Type B pancreatic cell (in vitro differentiated cells): ENCODE measurements at places on chromosomes 2 and 18. TPM values are rescaled to one million over a fixed set of nuclear protein-coding genes. Genes with fewer than 3 reads are reported as not detected.

GRCh38 chr2:233793465-233794127 is 15.5 kb downstream of the MROH2A start:
- H3K4me3 ChIP-seq = no peak overlapping the region
- no peak overlapping the region for H3K27ac ChIP-seq
- no peaks in the 10 kb centered on the region for H3K4me1 ChIP-seq
- peaks cover 8% of the 10 kb centered on the region for H3K27me3 ChIP-seq

- no peaks in the 10 kb centered on the region for H3K27me3 ChIP-seq
- no peaks in the 10 kb centered on the region for H3K4me1 ChIP-seq
- no peak overlapping the region for H3K4me3 ChIP-seq
- no peak overlapping the region for H3K27ac ChIP-seq
- H3K36me3 ChIP-seq = no peaks in the 10 kb centered on the region
Observed at GRCh38 chr2:150548527-150548926, 61.1 kb upstream of the RND3 start.

- no peak overlapping the region for H3K4me3 ChIP-seq
- no peak overlapping the region for H3K27ac ChIP-seq
- H3K36me3 ChIP-seq = no peaks in the 10 kb centered on the region
- DNase-seq = no peak
- peaks cover 21% of the 10 kb centered on the region for H3K27me3 ChIP-seq
Observed at GRCh38 chr2:19776941-19777514, 124.8 kb downstream of the TTC32 start.

DNA sequence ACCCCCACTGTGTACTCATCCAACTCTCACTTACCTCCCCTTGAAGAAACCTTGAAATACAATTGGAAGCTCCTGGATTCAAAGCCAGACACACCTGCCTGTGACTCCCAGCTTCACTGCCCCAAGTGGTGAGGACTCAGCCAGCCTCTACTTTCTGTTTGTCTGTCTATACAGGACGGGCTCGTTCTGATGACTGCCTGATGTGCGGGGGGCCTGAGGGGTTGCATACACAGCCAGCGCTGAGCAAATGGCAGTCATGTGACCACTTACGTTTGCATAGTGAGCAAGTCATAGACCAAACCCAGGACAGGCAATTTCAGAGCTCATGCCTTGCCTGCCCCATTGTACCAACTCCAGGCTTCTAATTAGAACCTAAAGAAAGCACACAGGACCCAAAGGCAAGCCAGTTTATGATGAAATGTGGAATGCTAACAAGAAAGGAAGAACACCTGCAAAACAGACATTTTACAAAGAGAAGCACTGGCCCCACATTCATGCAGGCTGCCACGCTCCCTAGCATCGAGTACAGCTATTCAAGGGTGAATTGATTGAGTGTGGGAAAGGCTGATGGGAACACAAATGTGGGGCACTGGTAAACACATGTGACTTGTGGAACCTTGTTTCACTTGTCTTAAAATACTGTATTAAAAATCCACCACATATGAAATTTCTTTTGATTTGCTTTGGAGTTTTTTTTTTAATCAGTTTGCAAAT is 137.8 kb downstream of the LNPK start:
- H3K27ac ChIP-seq = no peak overlapping the region
- H3K36me3 ChIP-seq = no peaks in the 10 kb centered on the region
- H3K27me3 ChIP-seq = peaks cover 3% of the 10 kb centered on the region
- no peak overlapping the region for H3K4me3 ChIP-seq
- no peaks in the 10 kb centered on the region for H3K4me1 ChIP-seq

DNA sequence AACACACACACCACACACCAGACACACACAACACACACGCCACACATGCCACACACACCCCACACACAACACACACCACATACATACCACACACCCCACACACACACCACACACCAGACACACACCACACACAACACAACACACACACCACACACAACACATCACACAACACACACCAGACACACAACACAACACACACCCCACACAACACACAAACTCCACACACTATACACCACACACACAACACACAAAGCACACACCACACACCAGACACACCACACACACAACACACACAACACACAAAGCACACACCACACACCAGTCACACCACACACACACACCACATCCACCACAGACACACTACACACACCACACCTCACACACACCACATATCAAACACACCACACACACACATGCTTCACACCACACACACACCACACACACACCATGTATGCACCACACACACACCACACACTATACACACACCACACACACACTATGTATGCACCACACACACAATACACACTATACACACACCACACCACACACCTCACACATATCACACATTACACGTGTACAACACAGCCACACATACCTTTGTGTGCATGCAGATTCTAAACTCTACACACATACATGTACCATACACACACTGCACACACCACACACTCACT is 72.2 kb downstream of the TMEM18 start:
- H3K27ac ChIP-seq = no peak overlapping the region
- no peak for DNase-seq
- no peaks in the 10 kb centered on the region for H3K36me3 ChIP-seq
- no peaks in the 10 kb centered on the region for H3K4me1 ChIP-seq
- no peak overlapping the region for H3K4me3 ChIP-seq

DNA sequence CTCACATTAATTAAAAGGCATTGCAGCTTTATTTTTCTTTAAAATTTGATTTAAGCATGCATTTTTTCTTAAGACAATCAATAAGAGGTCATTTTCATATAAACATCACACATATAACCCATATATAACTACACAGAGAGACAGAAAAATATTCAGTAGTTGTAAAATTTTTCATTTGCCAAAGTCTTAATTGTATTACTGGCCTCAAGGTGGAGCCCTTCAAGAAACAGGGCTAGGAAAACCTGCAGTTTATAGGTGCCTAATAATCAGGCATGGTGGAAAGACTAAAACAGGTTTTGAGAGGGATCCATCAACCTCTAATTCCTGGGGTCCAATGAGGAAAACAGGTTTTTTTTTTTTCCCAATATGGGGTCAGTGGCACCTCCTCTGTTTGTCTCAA is 71.3 kb upstream of the ZNF804A start:
- no peak for DNase-seq
- H3K36me3 ChIP-seq = no peaks in the 10 kb centered on the region
- no peak overlapping the region for H3K27ac ChIP-seq
- H3K4me1 ChIP-seq = no peaks in the 10 kb centered on the region
- H3K4me3 ChIP-seq = no peak overlapping the region

DNA sequence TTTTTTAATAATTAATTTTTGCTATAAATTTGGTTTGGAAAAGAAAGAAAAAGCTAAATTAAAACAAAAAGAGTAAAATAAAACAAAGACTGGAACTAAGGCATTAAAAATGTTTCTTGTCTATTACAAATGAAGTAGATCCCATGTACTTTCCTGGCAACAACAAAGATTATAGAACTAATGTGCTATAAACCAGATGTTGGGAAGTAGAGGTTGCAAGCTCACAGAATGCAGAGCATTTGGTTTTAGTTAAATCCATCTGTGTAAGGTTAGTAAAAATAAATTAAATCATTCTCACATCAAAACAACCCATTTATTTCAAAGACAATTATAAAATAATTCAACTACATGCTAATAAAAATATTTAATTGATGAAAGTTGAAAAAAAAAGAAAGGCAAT is 157.2 kb upstream of the ZC3H15 start:
- no peak for DNase-seq
- peaks cover 9% of the 10 kb centered on the region for H3K4me1 ChIP-seq
- no peak overlapping the region for H3K4me3 ChIP-seq

GRCh38 chr18:212780-213179 is 54.4 kb downstream of the USP14 start:
- DNase-seq = no peak
- no peak overlapping the region for H3K27ac ChIP-seq
- no peaks in the 10 kb centered on the region for H3K27me3 ChIP-seq
- H3K4me1 ChIP-seq = no peaks in the 10 kb centered on the region

GRCh38 chr2:8009010-8009597 is 672.8 kb upstream of the ID2 start:
- no peak for DNase-seq
- no peak overlapping the region for H3K4me3 ChIP-seq
- H3K27ac ChIP-seq = peak overlapping the region; percentile 18
- H3K4me1 ChIP-seq = peaks cover 26% of the 10 kb centered on the region

GRCh38 chr2:134739879-134740301 is 21.1 kb upstream of the TMEM163 start:
- peaks cover 3% of the 10 kb centered on the region for H3K4me1 ChIP-seq
- DNase-seq = no peak
- H3K4me3 ChIP-seq = no peak overlapping the region
- H3K36me3 ChIP-seq = no peaks in the 10 kb centered on the region
- H3K27ac ChIP-seq = no peak overlapping the region

- H3K27me3 ChIP-seq = no peaks in the 10 kb centered on the region
- H3K36me3 ChIP-seq = peaks cover 3% of the 10 kb centered on the region
- DNase-seq = no peak
- H3K27ac ChIP-seq = peak overlapping the region; percentile 48
- peaks cover 70% of the 10 kb centered on the region for H3K4me1 ChIP-seq
Observed at GRCh38 chr2:101736233-101736632, 38.7 kb downstream of the MAP4K4 start.

GRCh38 chr18:3874581-3874980 is 424.6 kb downstream of the TGIF1 start:
- peaks cover 13% of the 10 kb centered on the region for H3K4me1 ChIP-seq
- no peaks in the 10 kb centered on the region for H3K36me3 ChIP-seq
- no peak overlapping the region for H3K4me3 ChIP-seq

GRCh38 chr18:62026586-62026985 is 133.8 kb upstream of the RNF152 start:
- H3K4me3 ChIP-seq = no peak overlapping the region
- peaks cover 3% of the 10 kb centered on the region for H3K27me3 ChIP-seq
- no peaks in the 10 kb centered on the region for H3K36me3 ChIP-seq
- peaks cover 12% of the 10 kb centered on the region for H3K4me1 ChIP-seq
- no peak overlapping the region for H3K27ac ChIP-seq

DNA sequence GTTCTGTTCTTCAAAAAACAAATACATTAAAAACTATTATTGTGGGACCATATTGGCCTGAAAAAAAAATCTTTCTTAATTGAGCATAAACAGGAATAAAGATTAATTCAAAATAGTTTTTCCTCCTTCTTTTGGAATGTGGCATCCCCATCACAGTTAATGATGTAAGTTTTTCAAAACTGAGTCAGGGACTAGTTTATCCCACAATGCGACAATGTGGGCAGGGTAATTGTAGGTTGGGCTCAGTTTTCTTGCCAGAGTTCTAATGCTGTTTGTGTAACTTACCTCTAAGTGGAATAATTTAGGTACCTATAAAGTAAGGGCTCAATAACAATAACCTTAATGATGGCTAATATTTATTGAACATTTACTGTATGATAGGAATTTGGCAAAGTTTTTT is 82.0 kb downstream of the PMS1 start:
- H3K27me3 ChIP-seq = no peaks in the 10 kb centered on the region
- peaks cover 11% of the 10 kb centered on the region for H3K36me3 ChIP-seq
- no peak overlapping the region for H3K4me3 ChIP-seq

DNA sequence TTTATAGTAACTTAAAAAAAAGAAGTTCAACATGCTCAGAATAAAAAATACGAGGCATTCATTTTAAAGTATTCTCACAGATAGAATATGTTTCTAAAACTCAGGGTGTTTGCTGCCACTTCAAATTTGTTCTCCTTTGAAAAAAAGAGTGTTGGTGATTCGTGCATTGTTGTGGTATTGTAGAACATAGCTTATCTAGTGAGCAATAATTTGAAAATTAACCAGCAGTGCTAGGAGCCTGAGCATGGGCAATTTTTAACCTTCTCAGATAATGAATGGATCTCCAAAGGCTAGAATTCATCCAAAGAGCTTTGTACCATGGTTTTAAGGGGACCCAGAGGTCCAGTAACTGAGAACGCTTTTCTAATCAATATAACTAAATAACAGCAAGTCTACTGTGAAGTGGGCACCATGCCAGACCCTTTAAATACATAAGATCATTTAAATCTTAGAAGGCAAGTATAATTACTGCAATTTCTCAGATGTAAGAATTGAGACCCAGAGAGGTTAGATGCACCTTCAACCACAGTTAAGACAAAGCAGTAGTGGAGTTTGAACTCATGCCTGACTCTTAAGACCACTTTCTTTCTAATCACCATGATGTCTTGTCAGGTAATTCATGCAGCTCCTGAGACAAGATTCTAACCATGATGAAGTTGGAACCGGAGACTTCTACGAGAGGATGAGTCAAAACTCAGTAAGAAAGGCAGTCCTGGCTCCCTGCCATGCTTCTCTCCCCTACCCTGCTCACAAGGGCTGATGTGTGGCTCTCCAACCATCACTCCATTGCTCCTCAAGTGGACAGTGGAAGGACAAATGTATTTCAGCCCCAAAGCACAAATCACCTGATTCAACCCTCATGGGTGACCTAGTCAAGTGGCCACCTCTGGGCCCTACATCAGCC is 3.4 kb downstream of the CYRIA start:
- H3K36me3 ChIP-seq = peaks cover 3% of the 10 kb centered on the region
- H3K4me1 ChIP-seq = peaks cover 17% of the 10 kb centered on the region
- no peak overlapping the region for H3K27ac ChIP-seq

GRCh38 chr2:238255636-238256035 is 15.8 kb upstream of the HES6 start:
- H3K27ac ChIP-seq = no peak overlapping the region
- H3K36me3 ChIP-seq = no peaks in the 10 kb centered on the region
- no peaks in the 10 kb centered on the region for H3K27me3 ChIP-seq
- no peak for DNase-seq

GRCh38 chr2:224837558-224837957 is 121.4 kb upstream of the CCDC195 start:
- H3K27me3 ChIP-seq = no peaks in the 10 kb centered on the region
- no peak for DNase-seq
- H3K27ac ChIP-seq = no peak overlapping the region

DNA sequence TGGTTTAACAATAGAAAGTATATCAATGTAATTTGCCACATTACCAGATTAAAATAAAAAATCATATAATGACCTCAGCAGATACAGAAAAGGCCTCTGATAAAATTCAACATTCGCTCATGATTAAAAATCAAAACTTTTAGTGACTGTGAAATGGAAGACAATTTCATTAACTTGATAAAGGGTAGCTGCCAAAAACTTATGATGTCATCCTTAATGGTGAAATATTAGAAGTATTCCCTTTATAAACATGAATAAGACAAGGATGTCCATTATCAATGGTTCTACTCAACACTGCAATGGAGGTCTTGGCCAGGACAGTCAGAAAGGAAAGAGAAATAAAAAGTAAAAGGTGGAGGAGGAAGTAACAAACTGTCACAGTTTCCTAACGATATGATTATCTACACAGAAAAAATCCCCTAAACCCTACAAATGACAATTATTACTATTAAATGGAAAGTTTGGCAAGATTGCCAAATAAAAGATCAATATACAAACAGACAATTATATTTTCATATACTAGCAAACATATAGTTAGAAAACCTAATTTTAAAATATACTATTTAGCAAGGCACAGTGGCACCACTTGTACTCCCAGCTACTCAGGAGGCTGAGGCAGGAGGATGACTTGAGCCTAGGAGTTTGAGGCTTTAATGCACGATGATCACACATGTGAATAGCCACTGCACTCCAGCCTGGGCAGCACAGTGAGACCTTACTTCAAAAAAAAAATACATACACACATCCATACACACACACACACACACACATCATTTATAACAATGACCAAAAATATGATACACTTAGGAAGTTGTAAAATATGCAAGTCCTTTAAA is 12.8 kb downstream of the METTL8 start:
- peaks cover 3% of the 10 kb centered on the region for H3K4me1 ChIP-seq
- no peak for DNase-seq
- H3K27me3 ChIP-seq = no peaks in the 10 kb centered on the region
- no peak overlapping the region for H3K4me3 ChIP-seq

CHRNA1 gene
- total RNA-seq = 0.19 and 1.1 TPM in 2 replicates

WDR7 gene
- 16.9 and 18.7 TPM in 2 replicates for total RNA-seq

PDE11A gene
- total RNA-seq = 0.67 and 2.0 TPM in 2 replicates

FBXO36 gene
- 2.0 and 3.2 TPM in 2 replicates for total RNA-seq

RNF138 gene
- total RNA-seq = 21.6 and 34.9 TPM in 2 replicates

NEDD4L gene
- 84.7 and 93.5 TPM in 2 replicates for total RNA-seq

RRM2 gene
- 50.7 and 109 TPM in 2 replicates for total RNA-seq

TSPYL6 gene
- total RNA-seq = not detected in 2 replicates

PRKAG3 gene
- total RNA-seq = not detected in 2 replicates
